Hematopoietic multipotent progenitor cell treated with erythropoietin and hydrocortisone succinate and interleukin-3 and kit ligand, for 6 days (in vitro differentiated cells): ENCODE measurements at places on chromosomes 5 and 9.

GRCh38 chr5:72107131-72107900 is at the start of gene MAP1B:
MAP1B (plus strand) TSS chr5:72107475; CDS start chr5:72107532, 57 bp downstream.
- DNase-seq: peak; percentile 4

GRCh38 chr5:17413691-17414090 is 84.3 kb upstream of the TAF11L2 start:
- DNase-seq: no peak

DNA sequence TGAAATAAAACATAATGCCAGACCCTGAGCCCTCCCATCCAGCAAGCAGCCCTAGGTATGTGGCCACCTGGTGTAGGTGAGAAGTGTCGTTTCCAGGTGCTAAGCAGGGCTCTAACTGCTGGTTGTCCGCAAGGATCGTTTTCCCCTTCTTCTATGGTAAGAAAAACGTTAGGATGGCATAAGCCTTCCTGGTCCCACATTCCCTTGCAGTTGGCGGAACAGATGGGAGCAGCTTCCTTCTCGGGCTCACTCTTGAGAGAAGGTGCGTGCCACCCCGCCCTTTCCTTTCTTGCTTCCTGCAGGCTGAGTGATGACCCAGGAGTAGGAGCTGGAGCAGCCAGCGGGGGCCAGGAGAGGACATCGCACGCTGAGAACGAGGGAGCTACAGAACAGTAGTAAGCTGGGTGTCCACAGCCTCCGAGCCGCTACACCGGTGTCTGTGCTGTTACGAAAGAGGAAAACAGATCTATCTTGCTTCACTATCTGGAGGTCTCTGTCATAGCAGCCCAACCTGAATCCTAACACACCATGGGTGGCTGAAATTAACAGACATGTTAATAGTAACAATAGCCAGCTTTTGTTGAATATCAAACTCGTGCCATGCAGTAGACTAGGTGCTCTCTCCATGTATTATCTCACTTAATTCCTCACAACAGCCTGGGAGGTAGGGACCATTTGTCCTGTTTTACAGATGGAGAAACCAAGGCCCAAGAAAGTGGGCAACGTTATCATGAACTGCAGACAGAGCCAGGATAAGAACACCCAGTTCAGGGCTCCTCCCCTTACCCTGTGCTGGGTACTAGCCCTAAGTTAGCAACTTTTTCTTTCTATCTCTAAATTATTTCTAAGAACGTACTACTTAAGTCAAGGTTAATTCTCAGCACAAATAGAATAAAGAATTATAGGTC is 139.8 kb downstream of the COL23A1 start:
- DNase-seq: peak; percentile 80

DNA sequence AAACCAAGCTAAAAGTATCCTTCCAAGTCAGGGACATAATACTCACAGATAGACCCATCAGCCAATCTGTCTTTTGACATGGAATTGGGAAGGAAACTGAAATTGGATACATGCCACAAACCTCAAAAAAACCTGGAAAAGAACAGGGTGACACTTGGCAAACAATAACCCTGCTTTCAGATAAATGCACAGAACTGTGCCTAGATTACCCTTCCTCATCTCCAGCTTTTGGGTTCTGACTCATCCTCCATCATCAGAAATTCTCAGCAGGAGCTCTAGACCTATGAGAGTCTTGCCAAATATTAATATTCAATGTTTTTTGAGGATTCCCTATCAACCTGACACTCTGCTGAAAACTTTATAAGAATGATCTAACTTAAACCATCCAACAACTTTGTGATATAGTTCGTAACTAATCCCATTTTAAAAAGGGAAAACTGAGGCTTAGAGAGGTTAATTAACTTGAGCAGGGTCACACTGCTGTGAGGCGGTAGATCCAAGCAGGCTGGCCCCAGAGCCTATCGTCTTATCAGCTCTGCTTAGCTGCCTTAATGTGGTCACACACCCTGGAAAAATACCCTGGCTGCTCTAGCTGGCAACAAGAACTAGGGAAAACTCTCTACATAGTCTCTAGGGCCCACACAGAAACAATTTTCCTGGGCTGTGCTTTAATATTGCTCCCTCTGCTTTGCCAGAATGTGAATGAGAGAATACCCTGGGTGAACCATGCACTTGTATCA is 157.0 kb upstream of the TRPC7 start:
- DNase-seq: peak; percentile 19

GRCh38 chr9:88766778-88767503 is 224.3 kb upstream of the S1PR3 start:
- no peak for DNase-seq

DNA sequence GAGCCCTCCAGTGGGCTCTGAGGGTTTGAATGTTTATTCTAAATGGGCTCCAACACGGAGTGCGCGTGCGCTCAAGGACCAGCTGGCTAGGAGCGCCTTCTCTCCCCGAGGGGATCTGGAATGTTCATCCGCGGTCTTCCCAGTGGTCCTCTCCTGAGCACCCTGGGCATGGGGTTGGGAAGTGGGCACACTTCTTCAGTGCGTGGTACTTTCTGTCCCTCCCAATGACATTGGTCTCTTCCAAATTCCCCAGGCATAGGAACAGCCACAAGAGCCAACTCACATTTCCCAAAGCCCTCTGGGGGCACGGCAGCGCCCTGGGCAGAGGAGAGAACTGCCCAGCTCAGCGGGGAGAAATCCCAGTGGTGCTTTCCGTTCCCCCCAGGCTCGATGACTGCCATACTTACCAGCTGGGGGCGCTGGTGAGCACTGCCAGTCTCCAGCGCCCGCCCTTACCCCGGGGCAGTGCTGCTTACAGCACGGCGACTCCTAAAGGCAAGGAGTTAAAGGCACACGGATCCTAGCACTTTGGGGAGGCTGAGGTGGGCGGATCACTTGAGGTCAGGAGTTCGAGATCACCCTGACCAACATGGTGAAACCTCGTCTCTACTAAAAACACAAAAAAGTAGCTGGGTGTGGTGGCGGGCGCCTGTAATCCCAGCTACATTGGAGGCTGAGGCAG is 29.9 kb upstream of the OBP2B start:
- peak; percentile 94 for DNase-seq

DNA sequence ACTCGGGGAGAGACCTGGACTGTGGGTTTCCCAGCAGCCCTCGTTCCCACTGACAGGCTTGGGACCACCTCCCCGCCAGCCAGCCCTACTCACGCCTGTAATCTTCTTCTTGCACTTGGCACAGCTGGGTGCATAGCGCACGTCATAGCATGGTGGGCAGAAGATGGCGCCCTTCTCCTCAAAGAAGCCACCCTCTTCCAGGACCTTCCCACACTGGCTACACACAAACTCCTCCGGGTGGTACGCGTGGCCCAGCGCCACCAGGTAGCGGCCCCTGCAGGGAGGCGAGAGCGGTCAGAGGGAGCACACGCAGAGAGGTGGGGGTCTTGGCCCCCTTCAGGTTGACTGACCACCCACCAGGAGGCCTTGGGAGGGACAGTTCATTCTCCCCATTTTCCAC is 9.4 kb downstream of the PDLIM7 start:
- peak; percentile 57 for DNase-seq

DNA sequence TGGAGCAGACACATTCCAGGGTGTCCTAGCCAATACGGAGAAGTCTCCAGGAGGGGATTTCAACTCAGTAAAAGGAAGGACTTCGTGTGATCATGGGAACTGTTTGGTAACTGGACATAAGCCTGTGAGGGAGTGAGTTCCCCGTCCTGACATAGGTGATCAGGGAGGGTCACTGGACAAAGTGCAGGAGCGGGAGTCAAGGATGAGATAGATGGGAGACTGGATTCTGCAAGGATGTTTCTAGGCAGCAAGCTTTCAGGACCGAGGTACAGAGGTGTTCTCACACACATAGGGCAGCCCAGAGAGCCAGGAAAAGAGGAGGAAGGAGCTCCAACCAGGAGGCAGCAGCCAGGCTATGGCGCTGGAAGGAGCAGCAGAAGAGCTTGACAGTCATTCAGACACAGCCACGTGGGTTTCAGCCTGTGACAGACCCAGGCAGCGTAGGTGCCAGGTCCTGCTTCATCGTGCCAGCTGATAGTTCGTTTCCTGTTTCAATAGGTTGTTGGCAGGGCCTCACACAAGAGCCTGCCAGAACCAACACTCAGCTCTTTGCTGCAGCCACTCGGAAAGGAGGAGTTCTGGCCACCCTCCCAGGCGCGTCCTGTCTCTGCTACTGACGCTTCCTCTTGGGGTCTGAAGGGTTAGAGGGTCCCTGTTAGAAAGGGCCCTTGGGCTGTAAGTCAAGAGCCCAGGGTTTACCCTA is 84.1 kb downstream of the AMBP start:
- DNase-seq: peak; percentile 54

DNA sequence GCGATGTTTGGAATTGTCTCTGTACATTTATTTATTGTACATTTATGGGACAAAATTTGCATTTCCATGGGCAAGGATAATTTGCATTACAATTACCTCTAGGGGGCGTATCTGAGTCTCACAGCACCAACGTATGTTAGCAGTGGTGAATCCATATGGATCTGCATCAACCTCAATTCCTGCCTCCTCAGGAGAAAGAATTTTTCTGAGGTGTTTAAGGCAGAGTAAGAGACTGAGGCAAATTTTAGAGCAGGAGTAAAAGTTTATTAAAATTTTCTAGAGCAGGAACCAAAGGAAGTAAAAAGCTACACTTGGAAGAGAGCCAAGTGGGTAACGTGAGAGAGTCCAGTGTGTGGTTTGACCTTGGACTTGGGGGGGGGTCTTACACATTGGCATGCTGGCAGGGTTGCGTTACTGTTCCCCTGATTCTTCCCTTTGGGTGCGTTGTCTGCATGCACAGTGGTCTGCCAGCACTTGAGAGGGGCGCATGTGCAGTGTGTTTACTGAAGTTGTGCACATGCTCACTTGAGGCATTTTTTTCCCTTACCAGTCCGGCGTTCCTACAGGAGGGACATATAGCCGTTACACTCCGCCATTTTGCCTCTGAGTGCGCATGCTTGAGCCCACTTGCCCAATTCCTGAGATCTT is 21.0 kb upstream of the RAB14 start:
- DNase-seq: peak; percentile 87

DNA sequence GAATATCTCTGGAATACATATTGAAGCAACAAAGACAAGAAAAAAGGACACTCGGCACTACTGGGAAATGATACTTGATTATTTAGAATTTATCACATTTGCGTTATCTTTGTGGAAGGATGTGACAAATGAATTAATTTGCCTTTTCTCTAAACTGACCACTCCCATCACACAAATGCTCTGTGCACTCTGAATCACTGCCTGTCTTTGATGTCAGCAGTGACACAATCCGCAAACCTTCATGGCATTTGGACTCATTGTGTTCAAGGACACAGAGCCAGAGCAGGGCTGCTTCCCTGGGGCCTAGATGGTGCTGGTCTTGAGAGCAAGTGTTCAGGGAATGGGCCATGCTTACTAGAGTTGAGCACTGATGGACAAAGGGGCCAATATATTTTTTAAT is 4.9 kb upstream of the KIF4B start:
- DNase-seq: no peak

DNA sequence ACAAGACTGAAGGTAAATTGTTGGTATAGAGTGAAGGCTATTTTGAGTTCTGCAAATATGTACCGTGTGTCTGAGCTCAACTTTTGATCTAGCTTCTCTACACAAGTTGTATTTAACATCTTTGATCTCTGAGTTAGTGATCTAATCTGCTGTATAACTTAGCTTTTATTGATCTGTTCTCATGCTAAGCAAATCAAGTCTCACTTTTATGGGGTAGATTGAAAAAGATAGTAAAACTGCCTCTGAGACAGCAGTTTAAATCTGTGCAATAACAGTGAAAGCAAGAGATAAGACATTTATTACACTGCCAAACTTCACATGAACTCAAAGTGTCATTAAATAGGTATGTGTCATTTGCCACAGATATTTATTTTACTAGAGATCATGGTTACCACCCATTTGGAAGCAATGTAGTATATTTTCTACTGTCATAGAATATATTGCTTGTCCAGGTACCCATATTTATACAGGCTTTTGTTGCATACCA is 477.3 kb downstream of the ISL1 start:
- no peak for DNase-seq

- no peak for DNase-seq
Observed at GRCh38 chr9:3343671-3344070, 182.1 kb downstream of the RFX3 start.

- no peak for DNase-seq
Observed at GRCh38 chr5:80192507-80193241, 63.2 kb downstream of the SERINC5 start.

GRCh38 chr9:27353474-27354229 is 56.7 kb upstream of the EQTN start:
- no peak for DNase-seq

DNA sequence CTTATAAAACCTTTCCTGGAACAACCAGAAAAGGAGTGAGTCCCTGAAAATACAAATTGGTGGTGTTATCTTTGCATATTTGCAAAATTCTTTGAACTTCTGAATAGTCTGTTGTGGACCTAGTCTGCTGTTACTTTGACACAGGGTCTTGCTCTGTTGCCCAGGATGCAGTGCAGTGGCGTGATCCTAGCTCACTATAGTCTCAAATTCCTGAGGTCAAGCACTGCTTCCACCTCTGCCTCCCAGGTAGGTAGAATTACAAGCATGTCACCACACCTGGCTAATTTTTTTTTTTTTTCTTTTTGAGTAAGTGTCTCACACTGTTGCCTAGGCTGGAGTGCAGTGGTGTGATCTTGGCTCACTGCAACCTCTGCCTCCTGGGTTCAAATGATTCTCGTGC is 43.7 kb upstream of the SPRY4 start:
- DNase-seq: no peak

DNA sequence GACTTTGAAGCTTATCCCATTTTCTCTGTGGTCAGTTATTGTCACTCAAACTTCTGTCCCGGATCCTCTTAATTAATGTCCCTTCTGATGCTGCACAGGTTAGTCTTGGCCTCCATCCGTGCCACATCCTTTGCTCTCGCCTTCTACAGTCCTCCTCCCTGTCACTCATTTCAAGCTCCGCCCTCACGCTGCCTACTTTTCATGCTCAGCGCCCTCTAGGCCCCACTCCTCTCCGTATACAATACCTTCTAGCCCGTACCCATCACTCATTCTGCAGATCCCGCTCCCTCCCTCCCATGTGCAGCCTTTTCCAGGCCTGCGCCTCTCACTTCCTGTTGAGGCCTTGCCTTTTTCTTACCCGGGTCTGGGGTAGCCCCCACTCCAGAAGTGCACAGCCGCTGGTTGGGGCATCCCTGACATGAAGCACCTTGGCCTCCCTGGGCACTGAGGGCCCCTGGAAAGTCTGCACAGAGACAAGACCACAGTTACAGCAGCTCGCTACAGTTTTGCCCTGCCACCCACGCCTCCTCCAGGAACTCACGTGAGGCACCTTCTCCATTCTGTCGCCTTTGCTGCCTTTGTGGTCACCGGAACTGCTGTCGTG is 88.5 kb upstream of the SLC25A48 start:
- DNase-seq: peak; percentile 7
